ENCODE measurements at places on chromosomes 5 and 9.
A peak's percentile ranks its signal among the peaks of the same experiment; 100 is the strongest.

GRCh38 chr9:18385696-18386490 lies 88.1 kb upstream of the ADAMTSL1 start:
- DNase-seq = no peak

DNA sequence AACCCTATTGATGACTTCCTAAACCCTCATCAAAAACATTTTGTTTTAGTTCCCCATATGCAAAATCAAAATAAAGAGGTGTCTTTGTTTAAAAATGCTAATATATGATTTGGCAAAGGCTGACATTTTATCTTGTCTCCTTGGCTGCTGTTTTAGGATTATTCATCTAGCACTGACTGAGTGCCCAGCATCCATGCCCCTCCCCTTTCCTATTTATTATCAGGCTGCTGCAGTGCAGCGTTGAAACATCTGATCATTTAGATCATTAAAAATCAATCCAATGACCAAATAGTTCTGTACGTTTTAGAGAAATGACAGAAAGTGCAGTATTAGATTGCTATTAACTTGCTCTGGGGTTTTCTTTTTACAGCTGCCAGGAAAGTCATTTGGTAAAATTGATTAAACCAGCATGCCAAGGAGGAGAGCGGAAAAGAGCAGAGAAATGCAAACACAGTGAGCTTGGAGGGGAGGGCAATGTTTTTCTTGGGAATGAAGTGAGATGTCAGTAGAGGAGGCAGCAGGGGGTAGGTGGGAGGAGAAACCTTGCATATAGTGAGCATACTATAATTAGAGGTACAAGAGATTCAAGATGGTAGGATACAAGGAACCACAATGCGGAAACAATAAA lies 286.3 kb downstream of the PDE4D start:
- no peak for DNase-seq

- peak; percentile 59 for DNase-seq
These were observed at the start of gene CDO1 for GRCh38 chr5:115816226-115817081. CDO1 (minus strand) TSS chr5:115816659; CDS start chr5:115816397, 262 bp downstream.

GRCh38 chr9:98523231-98523901 lies 185.4 kb downstream of the GABBR2 start:
- no peak for DNase-seq

- no peak for DNase-seq
These were observed 25.0 kb upstream of the C5orf47 start for GRCh38 chr5:173963867-173964441.

- no peak for DNase-seq
These were observed 31.4 kb upstream of the ANKRD55 start for GRCh38 chr5:56264417-56265025.

GRCh38 chr5:50808406-50808805 lies 142.0 kb downstream of the PARP8 start:
- no peak for DNase-seq
